Stimulated activated CD4-positive, alpha-beta T cell treated with anti-CD3 and anti-CD28 coated beads, Interleukin-1b, Interleukin-23, amount 100 ng/mL, for 1 hour (primary cell): ENCODE measurements at places on chromosomes 11 and 22.

GRCh38 chr22:44974454-44974853, 35.4 kb downstream of the PHF21B start:
- no peak for DNase-seq

- no peak for DNase-seq
Observed at GRCh38 chr11:111285189-111286091, 12.9 kb upstream of the POU2AF3 start.

- peak; percentile 34 for DNase-seq
Observed at GRCh38 chr11:123580557-123581275, 73.7 kb downstream of the SCN3B start.

- no peak for DNase-seq
Observed at GRCh38 chr11:115279813-115280761, 224.1 kb downstream of the CADM1 start.

- no peak for DNase-seq
Observed at GRCh38 chr11:13043912-13044628, 35.0 kb downstream of the RASSF10 start.

DNA sequence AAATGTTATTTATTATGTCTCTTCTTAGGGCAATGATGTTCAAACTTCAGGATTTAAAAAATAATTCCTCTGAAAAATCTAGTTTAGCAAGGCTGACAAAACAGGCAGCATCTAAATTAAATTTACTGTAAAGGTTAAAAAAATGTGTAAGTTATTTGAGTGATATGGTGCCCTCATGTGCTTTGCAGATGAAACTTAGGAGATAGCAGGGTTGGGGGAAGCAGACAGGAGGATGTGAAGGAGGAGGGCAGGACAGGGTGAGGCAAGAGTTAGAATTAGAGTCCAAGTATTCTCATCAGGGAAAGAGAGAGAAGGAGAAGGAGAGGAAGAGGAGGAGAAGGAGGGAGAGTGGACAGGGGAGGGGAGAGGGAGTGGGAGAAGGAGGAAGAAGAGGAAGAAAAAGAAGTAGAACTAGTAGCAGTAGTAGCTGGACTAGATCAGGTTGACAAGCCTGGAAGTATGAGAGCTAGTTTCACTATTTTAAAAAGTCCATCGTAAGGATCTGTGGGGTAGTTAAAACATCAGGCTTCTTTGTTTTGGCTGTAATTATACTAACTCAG, 141.2 kb upstream of the SESN3 start:
- no peak for DNase-seq

- no peak for DNase-seq
Observed at GRCh38 chr11:3615998-3616397, 25.8 kb downstream of the ART5 start.

DNA sequence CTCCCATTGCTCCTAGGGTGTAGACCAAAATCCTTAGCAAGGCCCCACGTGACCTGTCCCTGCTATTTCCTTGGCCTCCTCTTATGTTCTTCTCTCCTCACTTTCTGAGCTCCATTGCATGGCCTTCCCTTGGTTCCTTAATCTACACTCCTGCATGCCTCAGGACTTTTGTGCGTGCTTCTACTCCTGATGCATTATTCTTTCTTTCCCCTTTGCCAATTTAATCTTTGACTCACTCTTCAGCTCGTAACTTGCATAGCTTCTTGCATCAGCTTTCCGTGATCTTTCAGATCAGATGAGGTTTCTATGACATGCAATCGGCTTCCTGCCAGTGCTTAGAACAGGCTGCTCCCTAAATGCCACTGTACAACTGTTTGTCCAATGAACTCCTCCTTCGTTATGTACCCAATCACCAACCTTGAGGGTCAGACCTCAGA, 261.6 kb upstream of the CADM1 start:
- DNase-seq: no peak

GRCh38 chr11:62577046-62577714, 3.5 kb upstream of the EEF1G start:
- no peak for DNase-seq

- DNase-seq: no peak
Observed at GRCh38 chr11:57515332-57516060, at the start of gene SLC43A1. TSS of gene SLC43A1 (minus strand) at chr11:57515702. CDS start at chr11:57514111, 1,591 bp downstream.

GRCh38 chr11:92130421-92130831, 94.2 kb upstream of the FAT3 start:
- DNase-seq: no peak

DNA sequence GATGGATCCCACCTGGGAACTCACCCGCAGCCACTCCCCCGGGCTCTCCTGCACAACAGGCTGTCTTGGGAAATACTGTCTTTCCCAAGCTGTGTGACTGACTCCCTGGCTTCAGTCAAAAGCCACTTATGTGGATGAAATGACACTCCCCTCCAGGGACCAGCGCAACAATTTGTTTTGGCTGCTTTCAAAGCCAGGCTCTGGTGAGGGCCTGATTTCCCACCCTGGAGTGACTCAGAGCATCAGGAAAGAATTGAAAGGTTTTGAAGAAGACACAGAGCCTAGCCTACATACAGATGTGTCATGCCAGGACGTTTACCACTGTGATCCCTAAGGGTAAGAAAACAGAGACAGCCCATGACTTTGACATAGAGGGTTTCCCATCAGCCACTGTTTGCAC, 550.5 kb downstream of the MIAT start:
- no peak for DNase-seq

DNA sequence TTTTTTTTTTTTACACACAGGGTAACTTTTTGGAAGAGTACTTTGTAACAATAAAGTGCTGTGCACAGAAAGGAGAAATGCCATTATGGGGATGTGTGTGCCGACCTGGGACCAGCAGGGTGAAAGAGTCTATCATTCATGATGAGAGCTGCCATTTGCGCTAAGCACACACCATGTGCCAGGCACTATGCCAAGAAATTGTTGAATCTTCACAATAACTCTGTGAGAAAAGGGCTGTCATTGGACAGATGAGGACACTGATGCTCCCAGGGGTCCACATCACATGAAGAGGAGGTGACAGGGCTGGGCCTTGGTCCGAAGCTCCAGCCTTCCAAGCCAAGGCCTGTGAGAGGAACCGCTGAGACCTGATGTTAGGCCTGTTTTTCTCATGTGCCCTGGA, 5.6 kb downstream of the DUSP18 start:
- DNase-seq: no peak

DNA sequence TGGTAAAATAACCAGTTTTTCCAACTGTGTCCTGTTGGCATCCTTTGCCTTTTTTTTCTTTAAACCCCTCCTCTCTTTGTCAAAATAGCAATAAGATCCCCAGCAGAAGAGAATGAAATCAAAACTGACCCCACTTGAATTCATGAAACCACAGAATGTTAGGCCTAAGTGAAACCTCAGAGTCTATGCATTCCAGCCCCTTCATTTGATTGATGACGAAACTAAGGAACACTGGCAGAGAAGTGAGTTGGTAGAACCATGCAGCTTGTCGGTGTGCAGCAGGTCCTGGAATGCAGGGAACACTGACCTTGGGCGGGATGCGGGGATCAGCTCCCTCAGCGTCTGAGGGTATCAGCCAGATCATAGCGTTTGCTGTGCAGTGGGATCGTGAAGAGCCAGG, 57.5 kb downstream of the GRK3 start:
- DNase-seq: no peak

- no peak for DNase-seq
Observed at GRCh38 chr11:6736495-6737121, 35.2 kb downstream of the OR2AG2 start.

GRCh38 chr11:60370252-60370810, 8.0 kb upstream of the MS4A7 start:
- DNase-seq: no peak
